ENCODE measurements at places on chromosomes 5 and 9.

DNA sequence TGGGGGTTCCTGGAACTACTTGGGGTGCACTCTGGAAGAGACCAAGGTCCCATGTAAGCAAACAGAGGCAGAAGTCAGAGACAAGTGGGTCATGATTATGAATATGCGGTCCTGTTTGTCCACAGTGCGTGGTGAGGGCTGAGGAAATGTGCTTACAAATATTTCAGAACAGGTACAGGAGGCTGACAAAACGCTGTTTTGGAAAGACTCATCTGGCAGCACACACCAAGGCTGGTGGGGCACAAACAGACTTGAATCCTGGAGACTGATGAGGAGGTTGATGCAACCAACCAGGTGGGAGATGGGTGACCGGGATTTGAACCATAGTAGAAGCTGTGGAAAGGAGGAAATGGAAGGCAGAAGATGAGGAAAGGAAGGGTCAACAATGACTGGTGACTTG is 83.8 kb downstream of the ADRB2 start:
- DNase-seq = no peak

GRCh38 chr5:1351156-1351555 is 6.3 kb upstream of the CLPTM1L start:
- DNase-seq = no peak

GRCh38 chr9:87786423-87786822 is 60.5 kb downstream of the CTSL start:
- no peak for DNase-seq

DNA sequence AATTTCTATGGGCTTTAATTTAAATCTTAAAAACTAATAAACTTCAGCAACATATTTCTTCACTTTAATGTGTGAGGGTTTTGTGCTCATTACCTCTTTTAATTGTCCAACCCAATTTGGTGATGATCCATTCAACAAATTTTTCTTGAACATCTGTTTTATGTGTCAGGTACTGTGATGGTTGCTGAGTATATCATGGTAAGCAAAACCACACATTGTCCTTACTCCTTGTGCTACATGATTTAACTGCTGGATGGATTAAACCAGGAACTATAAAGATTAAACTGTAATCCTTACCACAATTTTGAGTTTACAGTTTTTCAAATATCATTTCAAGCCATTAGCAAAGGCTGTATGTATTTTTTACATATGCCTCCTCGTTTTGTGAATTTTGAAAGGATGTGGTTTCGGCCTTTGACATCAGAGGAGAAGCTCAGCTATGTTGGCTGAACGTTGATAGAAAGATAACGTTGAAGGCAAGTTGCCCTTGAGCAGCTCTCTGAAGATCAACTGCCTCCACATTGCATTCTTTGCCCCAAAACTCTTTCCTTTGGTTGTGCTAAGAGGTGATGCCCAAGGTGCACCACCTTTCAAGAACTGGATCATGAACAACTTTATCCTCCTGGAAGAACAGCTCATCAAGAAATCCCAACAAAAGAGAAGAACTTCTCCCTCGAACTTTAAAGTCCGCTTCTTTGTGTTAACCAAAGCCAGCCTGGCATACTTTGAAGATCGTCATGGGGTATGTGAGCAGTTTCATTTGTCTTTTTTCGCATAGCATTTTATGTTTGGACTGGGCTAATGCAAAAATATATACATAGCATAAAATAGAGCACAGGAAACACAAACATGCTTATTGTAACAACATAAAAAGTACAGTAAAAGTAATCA is at the start of gene ITK:
ITK (plus strand) TSS at position 467 of the 891 bp plus-strand sequence; CDS start at position 605, 138 bp downstream.
- DNase-seq = no peak

DNA sequence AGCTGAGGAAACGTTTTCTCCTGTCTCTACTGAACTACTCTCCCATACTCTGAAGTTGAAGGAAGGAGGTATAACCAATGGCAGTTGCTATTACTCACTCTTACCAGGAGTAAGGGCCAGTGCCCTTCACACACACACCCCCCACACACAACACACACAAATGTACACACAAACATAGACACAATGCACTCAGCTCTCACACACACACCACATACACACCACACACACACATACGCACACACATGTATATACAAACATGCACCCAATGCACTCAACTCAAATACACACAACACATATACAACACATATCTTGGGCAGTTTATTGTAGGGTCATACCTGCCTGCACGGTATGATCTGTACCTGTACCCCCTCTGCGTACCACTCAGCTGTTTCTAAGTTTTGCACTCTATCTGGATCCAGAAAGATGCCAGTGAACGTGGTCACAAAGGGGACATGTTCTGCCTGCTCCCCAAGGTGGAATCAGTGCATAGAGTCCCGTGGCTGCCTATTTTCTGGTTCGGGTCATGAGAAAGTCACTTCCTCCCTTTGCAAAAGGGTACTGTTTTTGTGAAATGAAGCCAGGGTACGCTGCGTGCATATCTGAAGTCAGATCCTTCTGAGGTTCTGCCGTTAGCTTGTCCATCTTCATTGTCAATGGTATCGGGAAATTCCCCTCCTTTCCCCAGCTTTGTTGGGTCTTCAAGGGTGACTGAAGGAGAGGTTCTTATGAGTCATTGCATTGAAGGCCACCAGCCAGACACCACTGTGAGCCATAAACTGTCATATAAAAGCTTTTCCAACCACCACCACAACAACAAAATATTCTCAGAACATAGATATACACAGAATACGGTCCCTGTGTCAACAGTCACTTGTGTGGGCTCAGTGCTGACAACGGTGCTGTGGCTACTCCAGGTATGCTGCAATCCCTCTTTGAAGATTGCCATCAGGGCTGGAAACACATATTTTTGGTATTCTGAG is 131.9 kb downstream of the UGCG start:
- no peak for DNase-seq

GRCh38 chr9:112861638-112862555 is 28.8 kb downstream of the SLC46A2 start:
- DNase-seq = no peak

- DNase-seq = peak; percentile 91
These were observed 233.5 kb downstream of the FRMD3 start for GRCh38 chr9:83304686-83305085.

DNA sequence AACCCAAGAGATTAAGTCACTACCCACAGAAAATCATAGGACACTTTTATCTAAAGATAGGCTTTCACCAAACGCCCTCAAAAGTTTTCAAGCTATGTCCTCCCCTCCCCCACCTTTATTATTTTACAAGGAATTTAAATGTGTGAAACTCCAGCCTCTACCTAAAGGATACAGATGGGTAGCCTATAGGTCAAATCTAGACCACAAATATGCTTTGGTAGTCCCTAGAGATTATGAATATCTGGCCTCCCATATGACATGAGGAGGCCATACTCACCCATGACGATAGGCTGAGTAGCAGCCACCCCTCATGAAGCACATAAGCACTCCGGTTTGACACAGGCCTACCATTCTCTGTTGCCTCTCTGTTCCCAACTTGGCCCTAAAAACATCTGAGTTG is 11.9 kb downstream of the SIL1 start:
- DNase-seq = no peak

GRCh38 chr9:28758341-28758740 is 1185.1 kb upstream of the C9orf72 start:
- DNase-seq = no peak

DNA sequence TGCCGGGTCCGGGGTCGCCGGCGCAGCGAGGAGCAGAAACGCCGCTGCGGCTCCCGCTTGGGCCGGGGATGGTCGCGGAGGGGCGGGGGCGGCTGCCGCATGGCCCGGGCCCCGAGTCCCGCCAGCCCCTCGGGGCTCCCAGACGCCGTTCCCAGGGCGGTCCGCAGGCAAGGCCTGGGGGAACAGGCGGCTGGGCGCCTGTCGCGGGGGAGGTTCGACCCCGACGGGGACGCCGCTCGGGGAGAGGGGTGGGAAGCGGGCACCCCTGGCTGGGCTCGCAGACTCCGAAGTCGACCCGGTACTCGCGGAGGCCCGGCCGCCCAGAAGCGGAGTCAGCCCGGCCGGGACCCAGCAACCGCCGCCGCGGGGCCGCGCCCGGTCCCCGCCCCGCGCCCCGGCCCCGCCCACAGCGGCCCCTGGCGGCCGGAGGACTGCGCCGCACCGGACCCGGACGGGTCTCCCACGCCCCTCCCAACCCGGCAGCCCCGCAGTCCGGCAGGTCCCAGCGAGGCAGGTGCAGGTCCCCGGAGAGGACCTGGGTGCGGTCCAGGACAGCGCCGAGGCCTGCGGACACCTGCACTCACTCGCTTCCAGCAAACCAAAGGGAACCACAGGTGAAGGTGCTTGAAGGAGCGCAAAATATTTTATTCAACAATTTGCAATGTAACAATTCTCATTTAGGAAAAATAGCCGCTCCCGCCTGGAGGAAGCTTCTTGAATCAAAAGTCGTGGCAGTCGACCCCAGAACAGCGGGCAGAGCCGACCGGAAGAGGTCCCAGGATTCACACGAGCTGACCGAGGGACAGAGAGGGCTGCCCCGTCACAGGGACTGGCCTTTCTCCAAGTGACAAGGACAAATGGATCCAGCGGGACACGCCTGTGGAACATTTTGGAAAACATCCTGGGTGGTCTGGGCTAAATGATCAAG is at the start of gene INPP5E:
INPP5E (minus strand) TSS at position 365 of the 928 bp plus-strand sequence. CDS start 426 bp downstream, outside the sequence.
- DNase-seq = no peak

DNA sequence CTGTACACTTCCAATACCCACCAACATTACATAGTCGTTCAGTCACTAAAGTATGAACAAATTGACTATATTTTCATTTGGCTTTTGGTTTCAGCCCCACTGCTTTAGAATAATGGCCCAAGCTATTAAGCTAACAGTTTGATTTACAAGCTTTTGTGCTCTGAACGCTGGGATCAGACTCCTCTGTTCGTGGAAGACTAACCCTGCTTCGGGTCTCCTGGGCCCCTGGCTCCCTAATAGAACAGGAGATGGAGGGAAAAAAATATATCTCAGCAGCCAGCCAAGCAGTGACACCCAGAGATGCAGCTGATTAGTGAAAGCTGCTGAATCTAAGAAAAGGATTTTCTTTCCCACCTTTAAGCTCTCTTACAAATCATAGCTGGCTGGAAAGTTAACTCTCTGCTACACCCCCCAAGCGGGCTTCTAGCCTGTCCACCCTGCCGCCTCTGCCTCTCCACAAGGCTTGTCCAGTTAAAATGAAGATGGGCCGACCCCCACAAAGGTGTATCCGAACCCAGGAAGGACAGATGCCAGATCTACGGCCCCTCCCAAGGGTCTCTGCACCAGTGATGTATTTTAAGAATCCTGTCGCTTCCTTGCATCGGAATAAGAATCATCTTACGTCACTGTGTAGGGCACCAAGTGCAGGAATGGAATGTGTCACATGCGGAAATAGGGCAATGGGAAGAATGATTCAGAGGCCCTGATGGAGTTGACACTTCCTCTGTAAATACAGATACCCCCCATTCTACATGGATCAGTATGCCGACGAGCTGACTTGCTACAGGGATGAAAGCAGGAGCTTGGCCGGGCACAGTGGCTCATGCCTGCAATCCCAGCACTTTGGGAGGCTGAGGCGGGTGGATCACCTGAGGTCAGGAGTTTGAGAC is 33.4 kb upstream of the BARHL1 start:
- no peak for DNase-seq

- DNase-seq = no peak
These were observed 8.7 kb downstream of the PPP6C start for GRCh38 chr9:125180876-125181275.

- DNase-seq = no peak
These were observed 43.8 kb upstream of the DAB2IP start for GRCh38 chr9:121607434-121608167.

- no peak for DNase-seq
These were observed 105.6 kb downstream of the ARSB start for GRCh38 chr5:78879516-78879915.

DNA sequence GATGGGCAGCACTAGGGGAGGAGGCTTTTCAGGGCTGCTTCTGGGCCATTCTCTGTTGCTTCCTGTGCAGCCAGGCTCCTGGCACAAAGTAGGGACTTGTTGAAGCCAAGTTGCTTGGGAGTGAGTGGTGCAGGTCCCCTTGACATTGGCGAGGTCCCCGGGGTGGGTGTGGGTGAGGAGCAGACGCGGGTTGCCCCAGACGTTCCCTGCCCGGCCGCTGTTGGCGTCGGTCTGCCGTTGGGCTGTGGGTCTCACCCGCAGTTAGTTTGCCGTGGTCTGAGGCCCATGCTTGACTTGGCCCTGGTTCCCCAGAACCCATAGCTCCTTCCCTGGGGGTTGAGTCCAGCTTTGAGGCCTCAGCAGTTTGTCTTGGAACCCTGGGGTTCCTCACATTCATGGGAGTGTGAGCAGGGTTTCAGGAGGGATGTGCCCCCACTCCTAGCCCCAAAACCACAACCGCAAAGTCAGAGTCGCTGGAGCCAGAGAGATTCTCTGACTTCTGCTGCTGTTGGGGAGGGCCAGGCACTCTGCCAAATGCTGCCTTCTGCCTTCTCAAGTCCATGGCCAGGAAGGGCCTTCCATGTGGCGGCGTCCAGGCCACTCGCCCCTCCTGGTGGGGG is 77.5 kb downstream of the RXRA start:
- peak; percentile 31 for DNase-seq

DNA sequence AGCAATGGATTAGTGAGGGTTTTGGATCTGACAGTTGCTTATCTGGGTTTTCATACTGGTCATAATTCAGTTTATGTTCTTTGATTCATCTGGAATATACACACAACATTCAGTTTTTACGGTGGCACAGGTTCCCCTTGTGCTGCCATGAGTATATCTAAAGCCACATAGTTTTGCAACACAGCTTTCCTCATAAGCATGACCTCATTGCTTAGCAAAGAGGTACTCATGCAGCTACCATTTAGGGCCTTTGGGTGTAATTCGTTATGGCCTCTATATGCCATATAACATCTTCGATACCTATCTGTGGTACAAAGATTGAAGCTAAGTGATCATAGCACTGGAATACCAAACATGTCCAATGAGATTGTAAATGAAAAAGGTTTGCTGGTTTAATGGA is 2.9 kb upstream of the RBM22 start:
- DNase-seq = no peak

DNA sequence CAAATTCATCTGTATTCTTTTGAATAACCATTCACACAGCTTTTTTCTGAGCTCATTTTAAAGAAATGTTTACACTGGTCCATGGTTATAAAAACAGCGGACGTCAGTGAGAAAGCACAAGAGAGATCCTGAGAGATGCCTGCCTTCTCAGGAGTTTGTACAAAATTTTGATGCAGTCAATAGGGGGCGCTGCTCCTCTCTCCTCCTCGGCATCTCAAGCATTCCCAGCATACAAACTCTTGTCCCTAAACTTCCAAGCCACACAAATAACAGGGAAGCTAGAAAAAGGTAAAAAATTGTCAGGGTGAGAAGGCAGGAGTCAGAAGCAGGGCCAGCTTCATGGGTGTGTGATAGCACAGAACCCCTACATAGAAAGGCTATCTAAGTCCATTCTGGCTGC is 11.2 kb upstream of the CCDC152 start:
- no peak for DNase-seq

GRCh38 chr9:94672811-94673487 is 33.6 kb upstream of the FBP1 start:
- no peak for DNase-seq

DNA sequence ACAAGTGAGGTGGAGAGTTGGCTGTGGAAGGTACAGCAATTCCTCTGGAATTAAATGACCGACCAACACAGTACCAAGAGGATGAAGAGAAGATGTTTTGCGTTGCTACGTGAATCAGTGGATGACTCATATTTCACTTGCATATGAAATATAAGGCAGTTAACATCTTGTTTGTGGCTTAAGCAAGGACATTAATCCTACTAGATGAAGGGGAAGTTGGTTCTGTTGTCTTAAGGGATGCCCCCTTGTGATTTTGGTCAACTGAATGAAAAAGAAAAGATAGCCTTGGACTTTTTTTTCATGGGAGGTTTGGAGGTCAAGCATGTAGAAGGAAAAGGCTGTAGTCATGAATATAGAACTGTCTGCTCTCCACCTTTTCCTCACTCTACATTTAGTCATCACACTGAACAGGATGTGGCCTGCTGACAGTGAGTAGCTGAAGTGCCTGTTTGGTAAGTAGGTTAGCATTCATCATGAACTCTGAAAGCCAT is 33.9 kb downstream of the VLDLR start:
- DNase-seq = no peak

All from NCI-H446 treated with DMSO at 0.1 percent for 48 hours (cell line).